Posterior vena cava (tissue), 2 donors: ENCODE measurements at places on chromosomes 4 and X. TPM values are rescaled to one million over a fixed set of nuclear protein-coding genes. Genes with fewer than 3 reads are reported as not detected.

- no peak for DNase-seq
These were observed 1.3 kb upstream of the FHIP1A start for GRCh38 chr4:151407466-151408379.

DNA sequence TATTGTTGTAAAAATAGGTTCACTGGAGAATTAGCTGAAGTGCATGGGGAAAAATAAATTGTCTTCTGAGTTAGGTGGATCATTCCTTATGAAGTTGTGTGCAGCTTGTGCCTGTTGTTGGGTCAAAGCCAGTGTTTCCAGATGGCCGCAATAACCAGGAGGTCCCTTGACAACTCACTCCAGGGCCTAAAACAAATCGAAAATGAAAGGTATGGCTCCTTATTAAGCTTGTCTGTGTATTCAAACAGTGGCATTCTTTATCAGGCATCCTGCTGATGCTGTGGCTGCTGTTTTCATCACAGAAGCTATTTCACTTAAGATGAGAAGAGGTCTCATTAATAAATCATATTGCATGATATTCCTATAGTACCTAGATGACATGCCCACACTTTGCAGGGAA, 80.2 kb downstream of the GRIA2 start:
- no peak for DNase-seq

GRCh38 chrX:22634751-22635150, 362.0 kb downstream of the CBLL2 start:
- DNase-seq = no peak

GRCh38 chr4:165963621-165964020, 90.6 kb downstream of the TLL1 start:
- DNase-seq = no peak

DNA sequence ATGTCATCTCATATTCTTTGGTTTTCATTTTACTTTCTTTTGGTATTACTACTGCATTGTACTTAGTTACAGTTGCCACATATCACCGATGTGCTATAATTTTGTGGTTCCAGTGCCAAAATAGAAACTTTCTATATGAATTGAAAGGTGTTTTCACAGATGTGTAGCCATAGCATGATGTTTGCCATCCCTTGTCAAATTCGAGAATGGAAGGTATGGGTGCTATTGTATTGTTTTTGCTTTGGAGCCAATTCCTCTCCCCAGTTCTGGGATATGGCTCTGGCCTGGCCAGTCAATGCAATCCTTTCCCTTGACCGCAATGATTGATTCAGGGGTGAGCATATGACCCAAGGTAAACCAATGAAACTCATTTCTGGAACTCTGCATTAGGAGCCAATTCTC, 86.2 kb upstream of the RPS6KA3 start:
- DNase-seq = no peak

Gene GCNA
- total RNA-seq = 1.8 TPM

- DNase-seq = peak; percentile 78
These were observed 10.0 kb downstream of the CLCN4 start for GRCh38 chrX:10166731-10167151.

Gene PCDH7
- total RNA-seq = 107 TPM

DNA sequence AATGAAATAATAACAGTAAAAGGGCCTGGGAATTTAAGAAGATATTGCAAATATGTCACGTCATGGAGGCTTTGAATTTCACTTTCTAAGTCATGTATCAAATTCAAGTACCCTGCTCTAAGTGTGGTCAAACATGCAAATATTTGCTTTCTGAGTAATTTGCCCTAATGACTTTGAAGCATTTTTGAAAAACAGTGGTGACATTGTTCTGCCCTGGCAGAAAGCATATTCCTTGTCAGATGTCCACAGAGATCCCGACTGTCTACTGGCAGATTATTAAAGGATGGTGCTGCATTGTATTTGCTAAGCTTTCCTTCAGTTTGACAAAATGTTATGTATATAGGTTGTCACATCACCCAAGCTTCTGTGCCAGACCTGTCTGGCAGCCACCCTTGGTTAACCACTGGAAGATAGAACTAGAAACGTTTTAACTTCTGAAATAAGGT, 92.5 kb downstream of the ANK2 start:
- DNase-seq = no peak

- peak; percentile 70 for DNase-seq
These were observed 44.3 kb upstream of the PPP2R2C start for GRCh38 chr4:6516762-6517161.

- no peak for DNase-seq
These were observed 47.1 kb downstream of the PCDH7 start for GRCh38 chr4:30767147-30767845.

Gene RUFY3
- total RNA-seq = 62.3 TPM

GRCh38 chrX:129523079-129523911, at the start of gene SMARCA1:
Gene SMARCA1 (minus strand): TSS chrX:129523490. CDS start chrX:129523370, 120 bp downstream.
- no peak for DNase-seq

Gene AADAT
- 3.5 TPM for total RNA-seq

DNA sequence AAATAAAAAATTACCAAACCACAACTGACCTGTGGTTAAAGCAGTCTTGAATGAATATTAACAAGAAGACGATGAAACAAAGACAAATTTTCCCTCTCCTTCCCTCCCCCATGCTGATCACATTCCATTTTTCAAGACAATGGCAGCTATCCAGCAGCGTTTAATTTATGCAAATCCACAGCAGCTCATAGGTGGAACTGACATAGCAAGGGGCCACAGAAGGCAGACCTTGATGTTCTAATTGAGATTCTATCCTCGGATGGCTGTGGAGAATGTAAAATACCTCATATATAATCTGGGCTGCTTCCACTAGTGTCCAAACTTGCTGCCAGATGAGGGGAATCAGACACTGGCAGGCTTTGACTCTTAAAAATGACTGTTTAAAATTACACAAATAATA, 211.5 kb downstream of the CHRDL1 start:
- DNase-seq = no peak

GRCh38 chr4:134126000-134126560, 75.5 kb downstream of the PABPC4L start:
- no peak for DNase-seq

Gene CNGA1
- total RNA-seq = 0.57 TPM

Gene PNMA5
- total RNA-seq = not detected

- DNase-seq = no peak
These were observed 19.5 kb downstream of the AP1AR start for GRCh38 chr4:112251019-112251643.

DNA sequence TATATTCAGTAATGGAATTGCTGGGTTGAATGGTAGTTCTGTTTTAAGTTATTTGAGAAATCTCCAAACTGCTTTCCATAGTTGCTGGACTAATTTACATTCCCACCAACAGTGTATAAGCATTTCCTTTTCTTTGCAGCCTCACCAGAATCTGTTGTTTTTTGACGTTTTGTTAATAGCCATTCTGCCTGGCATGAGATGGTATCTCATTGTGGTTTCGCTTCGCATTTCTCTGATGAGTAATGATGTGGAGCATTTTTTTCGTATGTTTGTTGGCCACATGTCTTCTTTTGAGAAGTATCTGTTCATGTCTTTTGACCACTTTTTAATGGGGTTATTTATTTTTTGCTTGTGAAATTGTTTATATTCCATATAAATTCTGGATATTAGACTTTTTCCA, 13.6 kb upstream of the MAGED4B start:
- no peak for DNase-seq

Gene PNMA3
- not detected for total RNA-seq

DNA sequence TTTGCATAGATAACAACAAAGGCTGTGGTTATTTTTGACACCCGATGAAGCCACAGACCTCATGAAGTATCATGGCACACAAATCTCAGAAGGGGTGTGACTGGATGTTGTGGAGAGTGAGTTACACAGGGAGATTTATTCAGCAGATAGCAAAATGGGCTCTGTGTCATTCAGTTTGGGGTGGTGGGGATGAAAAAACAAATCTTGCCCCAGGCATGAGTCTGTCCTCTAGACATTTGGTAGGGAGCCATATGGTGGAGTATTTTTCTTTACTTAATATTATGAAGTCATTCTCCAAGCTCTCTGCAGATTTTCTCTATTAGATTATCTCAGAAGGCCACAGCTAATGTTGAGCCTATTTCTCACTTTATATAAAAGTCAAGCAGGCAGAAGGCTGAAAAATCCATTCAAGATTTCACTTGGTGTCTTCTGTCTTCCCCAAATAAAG, 277.1 kb upstream of the TENM3 start:
- no peak for DNase-seq

GRCh38 chrX:114028907-114029662, 554.8 kb upstream of the HTR2C start:
- no peak for DNase-seq

- DNase-seq = no peak
These were observed 565.2 kb upstream of the SLIT2 start for GRCh38 chr4:19686456-19686855.

Gene ATRX
- 89.2 TPM for total RNA-seq

DNA sequence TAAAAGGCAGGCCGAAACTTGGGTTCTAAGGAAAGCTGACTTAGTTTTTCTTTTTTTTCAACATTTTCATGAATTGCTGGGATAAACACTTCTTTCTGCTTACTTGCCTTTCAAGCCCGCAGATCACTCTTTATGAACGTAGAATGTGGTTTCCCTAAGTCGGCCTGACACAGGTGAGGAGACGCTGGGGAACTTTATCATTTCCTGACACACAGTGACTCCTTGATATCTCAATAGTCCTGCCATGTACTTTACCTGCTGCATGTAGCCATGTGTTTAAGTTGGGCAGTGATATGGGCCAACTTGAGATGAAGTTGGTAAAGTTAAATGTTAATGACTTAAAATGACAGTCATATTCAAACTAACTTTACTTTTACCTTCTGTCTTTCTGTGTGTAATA, 26.6 kb upstream of the SNCA start:
- no peak for DNase-seq
